ENCODE measurements at places on chromosomes 16 and 17.

GRCh38 chr16:23464196-23464595, 11.2 kb upstream of the COG7 start:
- DNase-seq: no peak

DNA sequence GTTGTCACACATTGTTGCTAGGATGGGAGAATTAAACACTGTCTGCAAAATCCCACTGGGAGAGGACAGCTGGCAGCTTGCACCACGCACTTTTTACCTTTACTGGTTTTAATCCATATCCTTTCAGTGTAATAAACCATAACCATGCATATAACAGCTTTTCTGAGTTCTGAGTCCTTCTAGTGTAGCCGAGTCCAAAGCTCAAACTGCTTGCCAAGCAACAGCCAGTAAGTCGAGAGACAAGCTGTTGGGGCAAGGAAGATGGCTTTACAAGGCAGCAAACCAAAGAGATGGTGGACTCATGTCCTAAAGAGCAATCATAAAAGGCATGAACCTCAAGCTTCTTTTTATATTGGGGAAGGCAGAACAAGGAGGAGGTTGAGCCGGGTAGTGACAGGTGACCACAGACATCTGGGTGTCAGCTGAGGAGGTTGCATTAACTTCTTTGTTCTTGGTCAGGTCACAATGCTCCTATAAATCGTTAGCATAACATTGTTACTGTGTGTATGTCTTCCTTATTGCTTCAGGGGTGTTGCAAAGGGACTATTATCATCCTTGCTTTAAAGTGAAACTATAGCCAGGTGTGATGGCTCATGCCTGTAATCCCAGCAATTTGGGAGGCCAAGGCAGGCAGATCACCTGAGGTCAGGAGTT, 7.3 kb upstream of the CD300H start:
- no peak for DNase-seq

GRCh38 chr16:17367036-17367435, 103.7 kb downstream of the XYLT1 start:
- no peak for DNase-seq

GRCh38 chr16:74090871-74091270, 205.7 kb upstream of the PSMD7 start:
- DNase-seq: no peak

- no peak for DNase-seq
Measured at GRCh38 chr16:58467905-58468304, 32.0 kb upstream of the NDRG4 start.
